ENCODE measurements at places on chromosomes 4 and X.

GRCh38 chrX:103464072-103464773 lies 55.1 kb downstream of the RAB40A start:
- DNase-seq, result peak; percentile 32

DNA sequence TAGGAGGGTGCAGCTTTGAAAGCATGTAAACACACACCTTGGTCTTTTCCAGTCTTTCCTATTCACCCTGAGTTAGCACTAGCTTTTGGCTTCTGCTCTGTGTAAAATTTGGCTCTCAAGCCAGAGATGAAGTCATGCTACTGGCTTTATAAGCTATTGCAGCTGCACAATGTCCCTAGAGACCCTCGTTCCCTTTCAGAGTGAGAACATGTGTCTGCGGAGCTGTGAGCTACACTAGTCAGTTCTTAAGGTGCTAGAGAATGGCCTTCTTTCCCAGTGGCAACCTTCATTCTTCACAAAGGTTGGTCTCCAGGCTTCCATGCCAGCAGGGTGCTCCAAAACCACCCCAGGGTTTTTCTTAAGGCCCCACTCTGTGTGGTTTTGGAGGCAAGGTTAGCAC lies 199.1 kb downstream of the SPATA18 start:
- peak; percentile 34 for DNase-seq

- DNase-seq, result no peak
Measured at GRCh38 chr4:169167957-169168858, 102.5 kb downstream of the SH3RF1 start.

DNA sequence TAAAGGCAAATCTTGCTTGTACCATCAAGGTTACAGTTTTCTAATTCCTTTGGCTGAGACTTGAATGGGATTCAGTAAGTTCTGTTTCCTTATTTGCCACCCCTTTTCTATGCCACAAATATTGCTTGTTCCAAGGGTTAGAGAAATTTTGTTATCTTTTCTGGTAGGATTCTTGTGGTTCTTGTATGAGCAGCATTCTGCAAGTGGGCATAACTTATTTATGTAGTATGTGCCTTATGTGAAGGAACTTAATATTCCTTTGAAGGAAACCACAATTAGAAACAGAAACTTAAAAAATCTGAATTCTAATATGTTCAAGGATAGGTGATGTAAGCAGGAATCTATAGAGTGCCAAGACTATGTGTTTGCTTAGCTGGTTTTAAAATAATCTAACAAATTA lies 53.1 kb upstream of the TSPAN5 start:
- DNase-seq, result no peak

DNA sequence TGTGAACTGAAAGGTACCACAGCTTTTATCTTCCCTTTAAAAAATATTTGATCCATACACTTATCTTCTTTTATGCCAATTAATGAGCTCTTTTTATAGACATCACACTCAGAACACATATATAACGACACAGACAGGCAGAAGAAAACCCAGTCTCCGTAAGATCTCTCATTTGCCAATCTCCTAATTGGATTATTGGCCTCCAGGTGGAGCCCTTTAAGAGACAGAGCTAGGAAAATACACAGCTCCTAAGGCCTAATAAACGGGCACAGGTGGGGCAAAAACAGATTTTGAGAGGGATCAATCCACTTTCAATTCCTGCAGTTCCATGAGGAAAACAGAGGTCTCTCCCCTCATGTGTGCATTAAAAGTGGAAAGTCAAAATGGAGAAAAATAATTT lies 1495.4 kb downstream of the RPA4 start:
- DNase-seq, result no peak

DNA sequence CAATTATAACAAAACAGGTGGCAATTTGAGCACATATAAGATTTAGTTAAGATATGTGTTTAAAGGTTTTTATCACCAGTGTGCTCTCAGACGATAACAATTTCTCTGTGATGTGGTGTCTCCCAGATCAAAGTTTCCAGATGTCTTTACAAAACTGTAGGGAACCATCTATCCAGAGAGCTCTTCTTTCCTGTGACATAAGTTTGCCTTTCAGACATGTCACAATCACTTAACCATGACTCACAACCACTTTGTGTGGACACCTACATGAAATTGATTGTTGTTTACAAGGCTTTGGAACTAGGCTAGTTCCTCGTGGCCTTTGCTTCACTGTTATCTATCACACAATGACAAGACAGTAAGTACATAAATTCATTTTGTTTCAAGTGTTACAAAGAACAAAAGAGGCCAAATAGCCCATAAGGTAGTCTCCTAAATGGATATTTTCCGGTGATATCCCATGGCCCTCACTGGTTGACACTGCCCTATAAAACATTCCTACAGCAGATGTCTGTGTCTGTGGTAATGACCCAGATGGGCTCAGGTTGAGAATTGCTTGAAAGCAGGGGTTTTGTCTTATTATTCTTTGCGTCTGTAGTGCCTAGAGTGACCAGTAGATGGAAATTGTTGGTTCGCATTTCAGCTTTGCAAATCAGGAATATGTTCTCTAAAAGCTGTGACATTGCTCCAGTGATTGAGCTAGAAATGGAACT lies 297.8 kb upstream of the FAM241A start:
- DNase-seq, result no peak

GRCh38 chr4:85995361-85995760 lies 364.5 kb downstream of the MAPK10 start:
- no peak for DNase-seq

GRCh38 chr4:184355111-184355604 lies 119.2 kb downstream of the IRF2 start:
- no peak for DNase-seq

GRCh38 chr4:37793562-37793961 lies 32.9 kb upstream of the PGM2 start:
- no peak for DNase-seq

DNA sequence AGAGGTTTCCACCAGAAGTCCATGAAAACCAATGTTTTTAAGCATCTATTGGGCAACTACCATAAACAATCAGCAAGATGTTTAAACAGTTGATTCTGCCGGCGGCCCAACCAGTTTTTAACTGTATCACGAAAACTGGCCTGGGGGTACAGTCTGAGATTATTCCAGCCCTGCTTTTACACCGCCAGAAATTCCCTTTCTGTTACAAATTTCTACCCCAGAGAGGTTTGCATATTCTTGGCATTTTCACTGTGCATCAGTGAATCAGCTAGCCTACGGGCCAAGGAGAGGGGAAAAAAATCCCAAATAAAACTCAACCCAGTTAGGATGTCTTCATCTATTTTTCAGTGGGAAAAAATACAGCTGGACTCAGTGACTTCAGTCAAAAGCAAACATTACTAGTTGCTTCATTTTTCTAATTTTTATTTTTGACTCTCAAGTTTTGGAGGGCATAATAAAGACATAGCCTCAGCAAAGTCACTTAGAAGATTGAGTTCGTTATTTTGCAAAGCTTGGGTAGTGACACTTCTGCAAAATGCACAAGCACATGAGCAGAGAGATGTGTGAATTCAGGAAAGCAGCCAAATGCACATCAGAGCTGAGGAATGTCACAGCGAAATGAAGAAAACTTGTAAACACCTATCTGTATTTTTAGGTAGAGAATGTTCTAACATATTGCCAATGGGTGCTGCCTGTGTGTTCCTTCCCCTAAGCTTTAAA lies 167.8 kb upstream of the GK2 start:
- no peak for DNase-seq

DNA sequence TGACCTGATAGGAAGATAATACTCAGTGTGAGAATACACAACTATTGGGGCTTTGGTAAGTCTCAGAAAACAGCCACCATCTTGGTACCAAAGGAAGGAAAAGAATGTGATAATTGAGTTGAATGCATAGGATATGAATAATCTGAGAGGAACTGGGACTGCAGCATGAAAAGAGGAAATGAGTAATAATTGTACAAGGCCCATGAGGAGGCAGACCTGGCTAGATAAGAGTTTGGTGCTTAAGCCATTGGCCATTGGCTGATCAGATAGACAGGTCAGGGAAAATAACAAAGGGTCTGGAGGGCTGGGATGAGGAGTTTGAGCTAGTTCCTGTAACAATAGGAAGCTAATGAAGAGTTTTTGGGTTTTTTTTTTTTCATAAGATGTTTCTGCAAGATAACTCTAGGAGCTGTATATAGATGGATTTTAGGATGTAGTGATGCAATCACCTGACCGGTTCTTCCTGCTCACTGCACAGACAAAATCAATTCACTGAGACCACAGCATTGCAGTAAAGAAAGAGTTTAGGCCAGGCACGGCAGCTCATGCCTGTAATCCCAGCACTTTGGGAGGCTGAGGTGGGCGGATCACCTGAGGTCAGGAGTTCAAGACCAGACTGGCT lies 5.3 kb upstream of the TRMT2B start:
- no peak for DNase-seq

- no peak for DNase-seq
Measured at GRCh38 chrX:9903146-9903545, 64.0 kb upstream of the CLDN34 start.

DNA sequence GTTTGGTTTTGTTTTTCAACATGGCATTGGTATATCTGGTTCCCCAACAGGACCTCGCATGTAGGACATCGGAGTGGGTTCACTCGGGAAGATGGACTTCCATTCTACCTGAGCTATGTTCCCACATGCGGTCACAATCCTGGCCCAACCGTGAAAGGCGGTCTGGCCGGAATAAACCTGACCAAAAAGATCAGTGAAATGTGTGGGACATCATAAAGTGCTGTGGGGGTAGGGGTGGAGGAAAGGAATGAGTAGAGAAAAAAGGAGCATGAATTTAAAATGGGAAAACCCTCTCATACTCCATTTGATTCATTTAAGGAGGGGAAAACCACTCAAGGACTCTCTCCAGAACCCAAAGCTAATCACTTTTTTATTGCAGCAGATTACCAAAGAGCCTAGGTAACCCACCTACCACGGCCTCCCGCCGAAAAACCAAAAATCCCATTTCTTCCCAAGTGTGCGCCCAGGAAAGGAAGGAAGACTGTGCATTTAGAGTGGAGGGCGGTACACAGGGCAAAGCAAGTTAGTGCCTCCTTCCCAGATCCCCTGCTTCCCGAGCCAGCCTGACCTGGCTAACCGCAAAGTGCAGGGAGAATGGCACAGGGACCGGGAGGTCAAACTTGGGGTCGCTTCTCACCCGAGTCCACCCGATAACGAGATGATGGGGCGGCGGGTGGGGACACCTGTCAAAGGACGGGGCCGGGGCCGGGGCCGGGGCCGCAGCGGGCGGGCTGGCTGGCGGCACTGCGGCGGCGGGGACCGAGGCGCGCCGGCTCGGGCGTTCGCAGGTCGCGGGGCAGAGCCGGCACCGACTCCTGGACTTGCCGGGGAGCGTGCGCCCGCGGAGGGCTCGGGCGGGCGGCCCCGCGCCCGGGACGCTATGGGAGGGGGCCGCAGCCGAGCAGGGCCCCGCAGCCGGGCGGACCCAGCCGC lies 669 bp downstream of the TMEM150C start:
- no peak for DNase-seq

- DNase-seq, result no peak
Measured at GRCh38 chrX:153573984-153574383, 25.0 kb downstream of the CCNQ start.

GRCh38 chr4:164904336-164904735 lies 27.4 kb downstream of the APELA start:
- DNase-seq, result no peak

GRCh38 chr4:55725057-55725456 lies 89.0 kb upstream of the NMU start:
- DNase-seq, result no peak

DNA sequence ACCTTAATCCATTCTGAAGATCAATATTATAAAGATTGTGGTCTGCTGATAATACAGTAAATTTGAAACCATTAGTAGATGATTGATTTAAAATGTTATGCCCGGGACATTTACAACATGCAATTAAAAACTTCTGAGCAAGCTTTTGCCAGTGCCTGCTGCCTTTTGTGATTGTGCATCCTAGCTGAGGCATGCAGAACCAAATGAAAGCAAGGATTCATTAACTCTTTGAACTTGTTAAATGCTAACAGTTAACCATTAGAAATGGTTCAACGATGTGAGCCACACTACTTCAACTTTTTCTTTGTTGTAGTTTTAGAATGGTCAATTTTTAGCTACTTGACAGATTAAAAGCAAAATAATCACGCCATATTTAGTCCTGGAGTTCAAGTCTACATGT lies 51.1 kb downstream of the ZFP42 start:
- DNase-seq, result no peak

GRCh38 chrX:103637604-103638338 lies 9.0 kb downstream of the TCEAL1 start:
- no peak for DNase-seq

- no peak for DNase-seq
Measured at GRCh38 chr4:151934766-151935165, 174.0 kb upstream of the GATB start.

DNA sequence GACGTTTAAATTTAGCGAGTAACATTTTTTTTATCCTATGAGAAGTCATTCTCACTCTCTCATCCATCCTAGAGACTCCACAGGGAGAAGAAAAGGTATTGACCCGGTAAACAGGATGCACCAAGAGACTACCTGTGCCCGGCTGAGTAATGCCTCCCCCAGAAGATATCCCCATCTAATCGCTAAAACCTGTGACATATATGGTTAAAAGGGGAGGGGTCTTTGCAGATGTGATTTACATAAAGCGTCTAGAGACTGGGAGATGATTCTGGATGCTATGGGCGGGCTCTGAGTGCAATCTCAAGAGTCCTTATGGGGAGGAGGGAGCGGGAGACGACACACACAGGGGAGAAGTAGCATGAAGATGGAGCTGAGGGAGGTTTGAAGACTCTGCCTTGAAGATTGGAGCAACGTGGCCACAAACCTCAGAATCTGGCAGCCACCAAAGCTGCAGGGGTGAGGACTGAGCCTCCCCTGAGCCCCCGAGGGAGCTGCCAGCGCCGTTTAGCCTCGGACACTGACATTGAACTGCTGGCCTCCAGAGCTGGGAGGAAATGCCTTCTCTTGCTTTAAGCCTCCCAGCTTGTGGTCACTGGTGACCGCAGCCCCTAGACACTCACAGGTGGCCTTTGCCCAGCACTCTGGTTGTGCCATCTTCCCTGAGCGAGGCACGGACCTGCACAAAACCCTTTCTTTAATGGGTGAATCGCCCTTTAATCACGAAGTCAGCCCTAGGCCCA lies 11.2 kb downstream of the ABLIM2 start:
- no peak for DNase-seq

- no peak for DNase-seq
Measured at GRCh38 chr4:104465201-104465600, 29.5 kb downstream of the CXXC4 start.

DNA sequence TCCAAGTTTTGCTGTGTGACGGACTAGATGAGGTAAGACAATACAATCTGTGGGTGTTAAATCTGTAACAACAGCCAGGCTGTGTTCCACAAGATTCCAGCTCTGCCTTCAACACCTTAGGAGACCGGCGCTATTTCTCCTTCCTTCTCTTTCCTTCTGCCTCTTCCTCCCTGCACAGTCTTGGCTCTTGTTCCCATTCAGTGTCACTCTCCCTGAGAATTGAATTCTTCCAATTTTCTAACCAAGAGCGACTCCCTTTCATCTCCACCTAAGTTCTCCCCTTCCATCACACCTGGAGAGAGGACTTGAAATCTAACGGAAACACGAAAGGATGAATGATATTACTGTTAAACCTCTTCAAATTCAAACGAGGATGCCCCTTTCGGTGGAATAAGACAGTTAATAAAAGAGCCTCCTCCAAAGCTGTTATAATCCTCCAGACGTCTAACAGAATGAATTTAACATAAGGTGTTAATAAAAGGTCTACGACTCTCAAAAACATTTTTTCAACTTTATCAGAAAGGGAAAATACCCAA lies 2.7 kb downstream of the EPHA5 start:
- DNase-seq, result no peak

Measured in left cardiac atrium (tissue), 4 donors.